Activated CD8-positive, alpha-beta memory T cell treated with anti-CD3 and anti-CD28 coated beads, Interleukin-2, amount 10 ng/mL, durations not matched to agents 7 days and 5 days (primary cell): ENCODE measurements at places on chromosomes 4 and X. TPM values are rescaled to one million over a fixed set of nuclear protein-coding genes. Genes with fewer than 3 reads are reported as not detected.

GRCh38 chr4:101697266-101697665 lies 93.3 kb upstream of the BANK1 start:
- H3K4me1 ChIP-seq, result no peaks in the 10 kb centered on the region
- H3K27me3 ChIP-seq, result peaks cover 6% of the 10 kb centered on the region
- no peaks in the 10 kb centered on the region for H3K36me3 ChIP-seq
- H3K4me3 ChIP-seq, result no peak overlapping the region
- no peak for DNase-seq

DNA sequence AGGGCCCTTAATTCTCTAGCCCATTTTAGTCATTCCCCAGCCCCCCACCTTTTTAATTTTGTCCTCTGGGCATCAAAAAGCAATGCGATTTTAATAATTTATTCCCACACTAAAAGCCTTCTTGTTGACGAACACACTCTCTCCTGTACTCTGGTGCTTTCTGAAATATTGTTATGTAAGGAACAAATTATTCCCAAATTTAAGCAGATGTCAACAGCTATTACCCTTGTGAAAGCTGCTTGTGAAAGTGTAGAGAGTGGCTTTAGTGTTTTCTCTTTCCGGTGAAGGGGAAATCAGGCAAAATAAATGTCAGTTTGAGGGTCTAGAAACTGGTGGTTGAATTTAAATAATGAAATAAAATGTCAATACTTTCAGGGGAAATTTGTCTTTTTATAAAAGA lies 221.2 kb upstream of the CNKSR2 start:
- H3K4me1 ChIP-seq, result no peaks in the 10 kb centered on the region
- no peaks in the 10 kb centered on the region for H3K27me3 ChIP-seq
- no peak overlapping the region for H3K4me3 ChIP-seq
- DNase-seq, result no peak
- no peaks in the 10 kb centered on the region for H3K36me3 ChIP-seq
- H3K27ac ChIP-seq, result no peak overlapping the region

The SYTL4 gene
- total RNA-seq, result not detected

The ANXA10 gene
- not detected for total RNA-seq

GRCh38 chr4:83267121-83267829 lies 17.3 kb downstream of the COQ2 start:
- no peak overlapping the region for H3K4me3 ChIP-seq
- H3K36me3 ChIP-seq, result peaks cover 39% of the 10 kb centered on the region
- H3K27me3 ChIP-seq, result no peaks in the 10 kb centered on the region
- no peak for DNase-seq
- H3K4me1 ChIP-seq, result peaks cover 30% of the 10 kb centered on the region
